Mesenteric fat pad (tissue), 1 donor: ENCODE measurements at places on chromosomes 11 and 22. TPM values are rescaled to one million over a fixed set of nuclear protein-coding genes. Genes with fewer than 3 reads are reported as not detected.

The PARVA gene
- 223 TPM for total RNA-seq

DNA sequence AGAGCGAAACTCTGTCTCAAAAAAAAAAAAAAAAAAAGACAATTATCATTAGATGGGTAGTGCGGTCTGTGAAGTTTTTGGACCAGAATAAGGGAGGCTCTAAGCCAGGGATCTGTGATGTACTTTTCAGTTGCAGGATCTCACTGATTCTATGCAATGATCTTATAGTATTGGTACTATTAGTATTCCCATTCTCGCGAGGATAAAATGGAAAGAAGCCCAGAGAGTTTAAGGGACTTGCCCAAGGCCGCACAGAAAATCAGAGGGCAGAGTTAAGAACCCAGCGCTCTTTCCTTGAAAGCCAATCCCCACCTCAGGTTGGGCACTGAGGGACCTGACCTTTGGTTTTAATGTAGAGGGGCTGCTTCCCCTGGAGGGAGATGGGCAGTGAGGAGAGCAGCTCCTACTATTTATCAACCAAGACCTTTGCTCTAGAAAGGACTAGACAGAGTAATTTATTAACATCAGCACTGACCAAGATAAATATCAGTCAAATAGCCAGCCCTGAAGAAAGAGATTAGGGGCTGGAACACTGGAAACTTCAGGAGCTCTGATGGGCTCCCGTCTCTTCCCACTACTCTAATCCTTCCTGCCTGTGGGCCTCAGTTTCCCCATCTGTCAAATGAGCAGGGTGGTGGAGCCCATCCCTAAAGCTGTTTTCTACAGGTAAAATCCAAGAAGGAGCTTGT lies 6.0 kb downstream of the NIPSNAP1 start:
- no peak for DNase-seq

DNA sequence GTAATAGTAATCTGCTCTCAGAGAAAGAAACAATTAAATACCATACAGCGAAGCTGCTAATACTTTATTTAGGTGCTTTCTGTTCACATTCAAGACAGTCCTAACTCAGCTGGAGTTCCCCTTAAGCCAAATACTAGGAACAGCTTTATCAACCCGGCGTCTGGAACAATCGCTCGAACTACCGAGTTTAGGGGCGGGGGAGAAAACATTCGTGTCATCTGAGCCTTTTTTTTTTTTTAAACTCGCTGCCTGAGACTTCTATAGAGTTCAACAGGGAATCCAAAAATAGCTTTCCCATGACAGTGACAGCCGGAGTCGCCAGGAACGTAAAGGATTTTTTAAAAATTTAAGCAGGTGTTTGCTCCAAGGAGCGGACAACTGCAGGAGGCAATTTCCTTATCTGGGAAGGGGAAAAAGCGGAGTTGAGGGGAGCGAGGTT lies 852 bp downstream of the TRAF6 start:
- DNase-seq: no peak

The F2 gene
- not detected for total RNA-seq

DNA sequence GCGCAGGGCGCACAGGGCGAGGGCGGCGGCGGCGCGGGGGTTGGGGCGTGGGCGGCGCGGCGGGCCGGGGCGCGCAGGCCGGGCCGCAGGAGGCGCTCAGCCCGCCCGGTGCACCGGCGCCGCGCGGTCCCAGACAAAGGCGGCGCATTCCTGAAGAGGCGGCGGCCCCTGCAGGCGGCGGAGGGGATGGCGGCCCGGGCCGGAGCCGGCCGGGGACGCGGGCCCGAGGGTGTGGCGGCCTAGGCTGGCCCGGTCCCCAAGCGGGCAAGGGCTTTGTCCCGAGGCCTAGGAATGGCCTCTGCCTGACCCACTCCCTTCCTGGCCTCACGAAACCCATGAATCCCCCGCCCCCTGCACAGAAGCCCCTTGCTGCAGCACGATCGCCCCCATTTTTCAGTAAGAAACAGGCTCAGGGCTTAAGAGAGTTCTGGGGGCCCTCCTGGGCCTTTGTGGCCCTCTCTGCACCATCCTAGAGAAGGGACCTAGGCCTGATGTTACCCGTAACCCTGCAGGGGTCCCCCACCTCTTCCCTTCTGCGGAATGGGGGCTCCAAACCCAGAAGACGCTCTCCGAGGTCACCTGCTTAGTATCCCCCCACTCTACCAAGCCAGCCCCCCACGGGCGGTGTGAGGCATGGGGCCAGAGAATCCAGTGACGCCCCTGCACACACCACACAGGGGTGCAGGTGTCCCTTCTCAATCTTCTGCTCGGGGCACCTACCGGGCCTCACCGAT lies at the start of gene RTN4R:
Gene RTN4R (minus strand): TSS at position 40 of the 734 bp plus-strand sequence. CDS start 226 bp downstream, outside the sequence.
- no peak for DNase-seq

DNA sequence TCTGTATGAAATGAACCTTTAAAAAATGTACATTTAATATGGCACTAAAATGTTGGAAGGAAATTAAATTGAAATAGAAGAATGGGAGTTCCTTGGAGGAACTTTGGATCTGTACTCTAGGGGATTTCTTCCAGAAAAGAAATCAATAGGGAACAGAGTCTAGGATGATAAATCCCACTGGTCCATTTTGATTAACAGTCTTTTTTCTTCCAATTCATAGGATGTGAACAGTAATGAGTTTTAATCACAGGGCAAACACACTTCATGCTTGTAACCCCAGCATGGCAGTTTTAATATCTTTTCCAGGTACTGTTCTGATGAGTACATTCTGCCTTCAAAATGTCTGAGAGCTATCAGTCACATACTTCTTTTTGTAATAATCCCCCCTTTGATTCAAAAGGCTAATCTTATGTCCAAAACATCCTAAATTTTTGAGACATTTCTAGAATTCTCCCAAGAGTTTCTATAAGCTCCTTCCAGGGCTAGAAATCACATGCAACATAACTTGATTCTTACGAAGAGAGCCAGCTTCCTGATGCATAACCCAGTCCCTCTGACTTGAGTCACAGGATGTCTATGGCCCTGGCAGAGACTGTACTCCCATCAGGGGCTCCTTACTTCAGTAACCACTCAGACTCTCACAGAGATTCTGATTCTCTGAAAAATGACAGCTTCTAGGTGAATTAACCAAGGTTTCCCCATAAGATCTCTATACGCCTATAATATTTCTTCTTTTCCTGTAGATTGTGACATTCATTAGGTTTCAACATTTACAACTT lies 112.9 kb downstream of the SLC36A4 start:
- no peak for DNase-seq
